ENCODE measurements at places on chromosomes 4 and X. TPM values are rescaled to one million over a fixed set of nuclear protein-coding genes. Genes with fewer than 3 reads are reported as not detected.

SPP1 gene
- 1.1 TPM for total RNA-seq

CTSO gene
- 6.7 TPM for total RNA-seq

CFAP99 gene
- total RNA-seq, result not detected

GPC4 gene
- total RNA-seq, result 0.31 TPM

STK26 gene
- 56.9 TPM for total RNA-seq

CCDC160 gene
- not detected for total RNA-seq

TMEM154 gene
- 42.3 TPM for total RNA-seq

All from GM12878 (cell line).